Hematopoietic multipotent progenitor cell (in vitro differentiated cells): ENCODE measurements at places on chromosomes 7 and 10. TPM values are rescaled to one million over a fixed set of nuclear protein-coding genes. Genes with fewer than 3 reads are reported as not detected.

- no peak for DNase-seq
These were observed 3.5 kb downstream of the TSC22D4 start for GRCh38 chr7:100475549-100475948.

- DNase-seq: no peak
These were observed 2.9 kb downstream of the AKR1D1 start for GRCh38 chr7:138079137-138079536.

CCDC146 gene
- total RNA-seq: 1.9 TPM

PTN gene
- total RNA-seq: not detected

AEBP1 gene
- total RNA-seq: 19.4 TPM

AKR1C4 gene
- not detected for total RNA-seq

PRTFDC1 gene
- 3.5 TPM for total RNA-seq
